Calu3 (cell line): ENCODE measurements at places on chromosomes 11 and 22. TPM values are rescaled to one million over a fixed set of nuclear protein-coding genes. Genes with fewer than 3 reads are reported as not detected.

GRCh38 chr11:124294687-124295086 lies 19.1 kb downstream of the OR8D1 start:
- no peak overlapping the region for H3K4me3 ChIP-seq
- no peak for DNase-seq
- H3K27ac ChIP-seq = no peak overlapping the region
- H3K27me3 ChIP-seq = no peaks in the 10 kb centered on the region

DNA sequence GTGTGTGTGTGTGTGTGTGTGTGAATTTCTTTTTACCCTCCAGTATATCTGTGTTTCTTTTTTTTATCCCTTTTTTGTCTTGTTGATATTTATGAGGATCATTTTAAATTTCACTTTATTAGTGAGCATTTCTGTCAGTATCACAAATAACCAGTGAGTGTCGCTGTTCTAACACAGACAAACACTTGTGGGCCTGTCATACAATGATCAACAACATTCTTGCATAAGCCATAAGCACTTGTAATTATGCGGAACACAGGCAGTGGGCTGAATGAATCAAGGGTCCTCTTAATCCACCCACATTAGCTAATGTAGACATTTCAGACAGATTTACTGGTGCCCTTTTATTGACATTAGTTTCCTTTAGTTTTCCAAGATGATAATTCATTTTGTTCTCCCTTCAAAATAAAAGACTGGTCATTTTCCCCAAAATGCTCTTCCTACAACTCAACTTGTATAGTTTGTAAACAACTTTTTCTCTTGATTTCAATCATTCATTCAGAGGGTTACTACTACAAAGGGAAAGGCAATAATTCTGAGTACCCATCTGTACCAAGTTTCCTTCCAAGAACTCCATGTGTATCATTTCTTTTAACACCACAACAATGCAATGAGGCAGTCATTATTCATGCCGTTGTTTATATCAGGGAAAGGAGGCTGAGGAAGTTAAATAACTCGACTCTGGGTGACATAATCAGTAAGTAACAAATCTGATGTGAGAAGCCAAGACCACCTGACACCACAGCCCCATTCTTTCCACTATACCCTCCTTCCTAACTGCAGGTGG lies 34.5 kb upstream of the ANO3 start:
- H3K4me1 ChIP-seq = no peaks in the 10 kb centered on the region
- no peak overlapping the region for H3K4me3 ChIP-seq
- no peaks in the 10 kb centered on the region for H3K27me3 ChIP-seq
- peak overlapping the region; percentile 42 for H3K27ac ChIP-seq
- peaks cover 3% of the 10 kb centered on the region for H3K36me3 ChIP-seq

DNA sequence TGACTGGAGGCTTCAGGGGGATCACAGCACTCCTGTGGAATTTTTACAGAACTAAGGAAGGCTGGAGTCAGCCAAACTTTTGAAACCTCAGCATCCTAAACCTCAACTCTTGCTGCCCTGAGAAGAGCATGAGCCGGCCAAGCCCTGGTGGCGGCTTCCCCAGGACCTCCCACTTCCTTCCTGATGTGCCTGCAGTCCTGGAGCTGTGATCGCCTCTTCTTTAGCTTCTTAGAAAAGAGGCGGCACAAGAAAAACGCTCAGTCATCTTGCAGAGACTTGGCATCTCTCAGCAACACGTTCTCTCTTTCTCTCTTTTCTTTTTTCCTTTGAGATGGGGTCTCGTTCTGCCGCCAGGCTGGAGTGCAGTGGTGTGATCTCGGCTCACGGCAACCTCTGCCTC lies 40.4 kb upstream of the AMPD3 start:
- no peak for DNase-seq
- no peak overlapping the region for H3K27ac ChIP-seq
- H3K4me3 ChIP-seq = no peak overlapping the region
- H3K36me3 ChIP-seq = no peaks in the 10 kb centered on the region
- H3K27me3 ChIP-seq = peaks cover 47% of the 10 kb centered on the region
- H3K4me1 ChIP-seq = peaks cover 7% of the 10 kb centered on the region

SCUBE2 gene
- not detected in 2 replicates for total RNA-seq

GRCh38 chr11:69611548-69612526 lies 29.1 kb upstream of the CCND1 start:
- H3K4me1 ChIP-seq = no peaks in the 10 kb centered on the region
- no peaks in the 10 kb centered on the region for H3K36me3 ChIP-seq
- no peak for DNase-seq
- H3K27me3 ChIP-seq = peaks cover 30% of the 10 kb centered on the region
- no peak overlapping the region for H3K27ac ChIP-seq
